ENCODE measurements at places on chromosomes 13 and 19.

GRCh38 chr19:27748551-27749152 lies 1464.3 kb downstream of the UQCRFS1 start:
- no peak for DNase-seq

DNA sequence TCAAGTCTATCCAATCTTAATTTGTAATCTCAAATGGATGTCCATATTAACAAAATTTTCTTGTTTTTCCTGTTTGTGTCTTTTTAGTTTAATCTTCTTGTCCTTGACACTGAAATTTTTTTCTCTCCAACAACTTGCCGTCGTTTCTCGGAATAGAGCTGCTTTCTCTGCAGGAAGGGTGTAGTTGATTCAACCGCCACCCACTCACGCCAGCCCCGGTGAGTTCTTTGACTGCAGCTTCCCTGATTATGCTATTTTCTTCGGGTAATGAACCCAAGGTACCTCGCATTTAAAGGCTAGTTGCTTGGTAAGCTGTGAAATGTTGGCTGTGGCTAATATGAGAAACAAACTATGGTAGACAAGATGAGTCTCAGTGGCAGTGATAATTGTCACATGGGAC lies 72.2 kb downstream of the DPRX start:
- DNase-seq, result no peak

DNA sequence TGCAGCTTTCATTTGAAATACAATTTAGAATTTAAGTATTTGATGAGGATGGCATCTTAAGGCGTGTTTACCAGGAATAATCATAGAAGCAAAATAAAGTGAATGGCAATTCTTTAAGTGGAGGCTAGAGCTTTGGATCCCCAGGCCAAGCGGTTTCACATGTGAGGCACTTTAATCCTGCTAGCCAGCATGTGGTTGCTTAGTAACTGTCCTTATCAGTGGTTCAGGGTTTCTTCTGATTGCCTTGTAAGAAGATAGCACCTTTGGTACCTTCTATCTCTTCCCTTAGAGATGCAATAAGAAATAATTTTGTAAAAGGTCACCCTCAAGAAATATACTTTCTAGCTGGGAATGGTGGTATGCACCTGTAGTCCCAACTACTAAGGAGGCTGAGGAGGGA lies 38.9 kb upstream of the SERP2 start:
- DNase-seq, result no peak

GRCh38 chr13:107157271-107157670 lies 589.3 kb upstream of the ARGLU1 start:
- no peak for DNase-seq

DNA sequence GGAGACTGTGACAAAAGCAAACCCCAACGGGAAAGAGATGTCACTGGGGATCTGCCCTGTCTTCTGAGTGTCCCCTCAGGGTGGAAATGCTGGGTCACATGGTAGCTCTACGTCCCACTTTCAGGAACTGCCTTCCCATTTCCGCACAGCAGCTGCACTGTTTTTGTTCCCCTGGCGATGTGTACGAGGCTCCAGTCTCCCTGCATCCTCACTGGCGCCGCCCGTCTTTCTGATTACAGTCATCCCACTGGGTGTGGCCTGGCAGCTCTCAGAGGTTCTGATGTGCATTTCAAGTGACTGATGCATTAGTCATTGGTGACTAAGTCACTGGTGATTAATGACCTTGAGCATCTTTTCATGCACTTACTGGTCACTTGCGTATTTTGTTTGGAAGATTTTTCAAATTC lies 21.2 kb downstream of the PCID2 start:
- no peak for DNase-seq

GRCh38 chr13:108350579-108350978 lies 81.1 kb downstream of the TNFSF13B start:
- no peak for DNase-seq

GRCh38 chr19:10835089-10835753 lies 791 bp downstream of the TMED1 start:
- no peak for DNase-seq

- no peak for DNase-seq
Measured at GRCh38 chr13:79307866-79308298, 98.2 kb downstream of the RBM26 start.

DNA sequence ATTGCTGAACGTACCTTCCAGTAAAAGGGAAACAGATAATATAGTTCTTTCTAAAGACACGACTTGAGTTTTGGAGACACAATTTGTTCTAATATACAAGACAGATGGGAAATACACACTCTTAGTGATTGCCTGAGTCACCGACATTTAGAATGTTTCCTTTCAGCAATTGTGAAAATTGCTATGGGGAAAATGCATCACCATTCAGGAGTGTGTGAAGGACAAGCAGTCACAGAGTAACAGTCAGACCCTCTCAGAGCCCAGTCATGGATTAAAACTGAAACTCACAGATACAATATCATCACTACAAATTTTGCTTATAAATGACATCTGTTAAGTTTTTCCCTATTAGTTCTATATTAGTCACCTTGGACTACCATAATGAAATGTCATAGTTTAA lies 286.1 kb downstream of the SPRY2 start:
- no peak for DNase-seq

GRCh38 chr13:75541287-75541686 lies 3.6 kb upstream of the COMMD6 start:
- no peak for DNase-seq

DNA sequence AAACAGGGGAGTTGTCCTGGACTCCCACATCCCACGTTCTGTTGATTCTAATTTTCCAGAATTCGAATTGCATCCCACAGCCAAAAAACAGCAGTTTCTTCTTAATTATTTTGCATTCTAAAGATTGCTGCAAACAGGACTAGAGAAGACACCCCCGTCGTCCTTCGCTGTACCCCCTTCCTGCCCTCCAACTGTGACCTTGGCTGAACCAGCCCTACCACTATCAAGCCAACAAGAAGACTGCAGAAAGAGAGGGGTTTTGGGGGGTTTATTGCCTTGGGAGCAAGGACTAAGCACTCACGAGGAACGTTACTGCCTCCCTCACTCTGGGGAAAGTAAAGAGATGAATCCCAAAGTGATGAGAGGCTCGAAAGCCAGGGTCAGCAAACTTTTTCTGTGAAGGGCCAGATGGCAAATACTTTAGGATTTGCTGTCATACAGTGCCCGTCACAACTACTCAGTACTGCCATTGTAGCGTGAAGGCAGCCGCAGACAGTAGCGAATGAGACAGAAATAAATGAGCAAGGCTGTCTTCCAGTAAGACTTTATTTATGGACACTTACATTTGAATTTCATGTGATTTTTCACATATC lies 32.5 kb upstream of the KATNAL1 start:
- DNase-seq, result no peak

DNA sequence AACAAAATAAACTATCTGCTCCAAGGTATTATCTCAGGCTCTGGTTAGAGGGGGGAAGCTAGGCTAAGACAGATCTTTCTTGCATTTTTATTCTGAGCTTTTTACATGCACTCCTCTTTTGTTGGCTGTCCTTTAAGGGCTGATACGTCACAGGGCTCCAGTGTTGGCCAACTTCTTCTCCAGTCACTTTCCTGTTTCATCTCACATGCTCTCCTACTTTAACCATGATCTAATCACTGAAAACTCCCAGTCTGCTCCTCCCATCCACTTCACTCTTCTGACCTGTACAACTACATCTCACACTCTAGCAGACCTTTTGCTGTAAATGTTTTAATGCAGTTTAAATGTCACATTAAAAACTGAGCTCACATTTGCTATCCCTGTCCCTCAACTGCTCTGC lies 510.0 kb upstream of the KLF12 start:
- no peak for DNase-seq

DNA sequence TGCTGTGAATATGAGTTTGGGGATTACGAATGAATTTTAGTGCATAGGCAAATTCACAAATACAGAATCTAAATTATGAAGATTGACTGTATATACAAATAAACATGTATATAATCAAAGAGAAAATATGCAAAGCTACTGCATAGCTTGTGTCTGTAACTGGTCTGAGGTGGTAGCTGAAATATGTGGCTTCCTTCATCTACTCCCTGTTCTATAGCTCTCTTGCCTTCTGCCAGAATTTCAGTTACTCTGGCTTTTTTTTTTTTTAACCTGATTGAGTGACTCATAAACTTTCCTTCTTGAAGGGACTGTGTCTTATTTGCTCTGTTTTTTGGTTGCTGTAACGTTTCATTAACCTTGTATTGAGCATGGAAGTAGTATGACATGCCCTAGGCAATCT lies 26.6 kb downstream of the DNAJC3 start:
- DNase-seq, result no peak

GRCh38 chr13:98917116-98917515 lies 60.7 kb downstream of the DOCK9 start:
- DNase-seq, result no peak

DNA sequence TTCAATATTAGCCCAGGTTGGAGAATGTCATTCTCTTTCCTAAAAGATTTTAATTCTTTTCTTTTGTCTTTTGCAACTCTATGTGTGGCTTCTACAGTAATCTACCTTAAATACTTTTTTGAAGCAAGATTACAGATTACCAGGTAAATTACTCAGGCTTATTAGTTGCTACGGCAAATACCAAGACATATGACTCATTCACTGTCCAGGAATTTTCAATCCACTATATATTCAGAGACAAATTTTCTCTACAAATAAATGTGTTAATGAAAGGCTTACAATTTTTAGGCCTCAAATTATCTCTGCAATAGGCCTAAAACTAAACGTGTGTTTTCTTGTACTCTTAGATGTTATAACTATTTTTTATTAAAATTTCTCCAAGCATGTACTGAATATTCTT lies 631.3 kb downstream of the DIAPH3 start:
- no peak for DNase-seq

DNA sequence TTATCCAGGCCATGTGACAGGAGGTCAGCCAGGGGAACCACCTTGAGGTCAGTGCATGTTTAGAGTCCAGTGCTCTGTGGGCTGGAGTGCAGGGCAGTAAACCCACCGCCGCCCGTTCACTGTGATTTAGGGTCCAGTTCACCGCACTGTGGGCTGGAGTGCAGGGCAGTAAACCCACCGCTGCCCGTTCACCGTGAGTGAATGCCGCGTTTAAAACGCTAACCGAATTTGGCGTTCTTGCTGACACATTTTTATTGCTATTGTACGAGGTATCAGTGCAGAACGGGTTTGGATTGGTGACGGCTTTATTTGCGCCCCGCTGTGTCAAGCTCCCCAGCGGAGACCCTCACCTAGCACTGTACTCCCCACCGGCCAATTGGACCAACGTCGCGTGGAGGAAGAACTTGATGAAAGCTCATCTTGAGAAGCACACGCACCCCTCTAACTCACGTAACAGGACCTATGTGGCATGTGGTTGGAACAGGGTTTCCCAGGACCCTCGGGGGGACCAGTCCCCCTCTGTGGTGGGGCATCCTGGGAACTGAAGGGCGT lies 27.9 kb downstream of the C13orf46 start:
- no peak for DNase-seq

DNA sequence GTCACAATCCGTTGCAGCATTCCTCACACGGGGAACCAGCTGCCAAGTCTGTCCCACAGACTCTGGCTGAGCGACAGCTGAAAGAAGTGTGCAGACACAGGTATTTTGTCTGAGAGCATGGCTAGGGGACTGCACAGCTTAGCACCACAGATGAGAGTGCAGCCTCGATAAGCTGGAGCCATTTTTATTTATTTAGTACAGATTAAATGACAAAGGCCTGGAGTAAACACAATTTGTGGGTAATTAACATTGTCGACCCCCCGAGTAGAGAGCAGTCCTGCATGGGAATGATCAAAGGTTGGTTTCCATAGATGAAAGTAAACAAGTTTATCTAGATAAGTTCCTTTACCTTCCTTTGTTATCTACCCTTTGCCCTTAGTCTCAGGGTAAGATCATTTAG lies 836.2 kb downstream of the DACH1 start:
- no peak for DNase-seq

DNA sequence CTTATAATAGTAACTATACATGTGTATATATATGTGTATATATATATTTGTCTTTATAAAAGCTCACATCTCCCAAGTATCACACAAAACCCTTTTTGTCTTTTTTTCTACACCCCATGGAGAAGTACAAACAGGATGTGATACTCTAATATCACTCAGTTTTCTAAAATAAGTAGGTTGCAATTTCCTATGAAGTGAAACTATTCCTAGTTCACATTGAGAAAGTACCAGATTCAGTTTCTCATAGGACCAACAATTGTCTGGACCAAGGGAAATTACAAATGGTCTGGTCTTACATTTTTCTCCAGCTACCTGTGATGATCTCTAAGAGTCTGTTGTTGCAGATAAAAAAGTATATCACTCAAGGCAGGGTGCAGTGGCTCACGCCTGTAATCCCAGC lies 17.9 kb upstream of the LILRB1 start:
- no peak for DNase-seq

DNA sequence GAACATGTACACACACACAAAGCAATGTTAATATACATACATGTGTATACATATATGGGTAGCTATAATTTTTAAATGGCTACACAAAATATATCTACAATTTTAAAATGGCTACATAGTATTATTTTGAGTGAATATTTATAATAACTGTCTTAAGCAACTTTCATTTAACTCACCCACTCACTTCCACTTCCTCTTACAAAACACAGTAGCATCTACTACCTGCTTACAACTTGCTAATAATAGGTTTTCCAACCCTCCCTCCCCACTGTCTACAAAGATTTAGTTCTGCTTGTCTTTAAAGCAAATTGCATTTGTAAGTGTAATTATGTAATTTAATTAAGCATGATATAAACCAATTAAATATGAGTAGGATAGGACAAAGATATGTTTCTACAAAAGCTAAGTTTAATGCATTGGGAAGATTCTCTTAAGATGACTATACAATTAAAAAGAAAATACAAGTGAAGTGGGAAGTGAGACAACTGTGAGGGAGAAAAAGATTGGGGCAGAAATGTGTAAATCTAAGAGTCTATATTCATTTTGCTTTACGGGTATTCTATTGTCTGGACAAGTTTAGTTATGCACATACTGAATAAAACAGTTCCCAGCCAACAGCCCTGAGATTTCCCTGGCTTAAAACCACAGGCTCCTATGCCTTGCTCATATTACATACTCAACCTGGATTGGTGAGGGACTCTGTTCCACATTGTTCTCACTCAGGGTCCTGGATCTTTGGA lies 583.1 kb downstream of the EFNB2 start:
- no peak for DNase-seq

GRCh38 chr19:12047868-12048267 lies 4.9 kb downstream of the ZNF878 start:
- DNase-seq, result no peak

- no peak for DNase-seq
Measured at GRCh38 chr13:73981595-73981994, 152.6 kb downstream of the KLF12 start.

- DNase-seq, result peak; percentile 58
Measured at GRCh38 chr13:52195401-52195837, 36.0 kb upstream of the NEK3 start.

DNA sequence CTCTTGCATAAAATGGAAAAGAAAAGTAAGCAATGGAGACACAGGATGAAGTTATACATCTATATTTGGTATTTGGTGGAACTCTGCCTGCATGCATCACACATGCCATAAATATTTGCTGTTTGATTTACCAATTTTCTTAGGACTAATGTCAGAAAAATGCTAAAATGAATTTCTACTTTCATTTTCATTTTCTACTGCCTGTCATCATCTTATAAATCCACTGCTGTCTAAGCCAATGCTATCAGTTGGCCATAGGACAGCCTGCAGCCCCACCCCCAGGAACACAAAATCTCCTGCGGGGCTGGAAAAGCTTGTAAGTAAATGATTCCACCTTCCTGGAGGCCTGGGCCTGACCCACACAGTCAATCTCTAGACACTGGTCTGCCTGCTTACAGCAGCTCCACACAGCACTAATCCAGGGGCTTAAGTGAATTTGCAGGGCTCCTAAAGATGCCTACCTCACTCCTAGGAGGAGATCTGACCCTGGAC lies 122.0 kb downstream of the ENOX1 start:
- no peak for DNase-seq

- no peak for DNase-seq
Measured at GRCh38 chr13:113526466-113527220, 36.1 kb upstream of the DCUN1D2 start.
